ENCODE measurements at places on chromosomes 5 and 9.

DNA sequence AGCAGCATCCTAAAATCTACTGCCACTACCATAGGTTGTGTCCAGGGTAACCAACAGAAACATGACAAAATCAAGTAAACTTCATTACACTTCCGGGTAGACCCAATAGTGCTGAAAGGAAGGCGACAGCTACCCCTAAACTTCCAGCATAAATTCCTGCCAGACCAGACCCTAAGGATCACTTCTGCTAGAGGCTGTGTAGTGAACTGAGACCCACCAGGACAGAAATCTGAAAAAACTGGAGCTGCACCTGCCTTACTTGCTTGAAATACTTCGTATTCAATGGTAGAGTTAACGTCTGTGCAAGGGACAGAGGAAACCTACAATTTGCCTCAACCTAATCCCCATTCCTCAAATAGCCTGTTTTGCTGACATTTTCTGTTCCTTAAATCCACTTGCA lies 1.0 kb upstream of the SECISBP2 start:
- no peak for DNase-seq

DNA sequence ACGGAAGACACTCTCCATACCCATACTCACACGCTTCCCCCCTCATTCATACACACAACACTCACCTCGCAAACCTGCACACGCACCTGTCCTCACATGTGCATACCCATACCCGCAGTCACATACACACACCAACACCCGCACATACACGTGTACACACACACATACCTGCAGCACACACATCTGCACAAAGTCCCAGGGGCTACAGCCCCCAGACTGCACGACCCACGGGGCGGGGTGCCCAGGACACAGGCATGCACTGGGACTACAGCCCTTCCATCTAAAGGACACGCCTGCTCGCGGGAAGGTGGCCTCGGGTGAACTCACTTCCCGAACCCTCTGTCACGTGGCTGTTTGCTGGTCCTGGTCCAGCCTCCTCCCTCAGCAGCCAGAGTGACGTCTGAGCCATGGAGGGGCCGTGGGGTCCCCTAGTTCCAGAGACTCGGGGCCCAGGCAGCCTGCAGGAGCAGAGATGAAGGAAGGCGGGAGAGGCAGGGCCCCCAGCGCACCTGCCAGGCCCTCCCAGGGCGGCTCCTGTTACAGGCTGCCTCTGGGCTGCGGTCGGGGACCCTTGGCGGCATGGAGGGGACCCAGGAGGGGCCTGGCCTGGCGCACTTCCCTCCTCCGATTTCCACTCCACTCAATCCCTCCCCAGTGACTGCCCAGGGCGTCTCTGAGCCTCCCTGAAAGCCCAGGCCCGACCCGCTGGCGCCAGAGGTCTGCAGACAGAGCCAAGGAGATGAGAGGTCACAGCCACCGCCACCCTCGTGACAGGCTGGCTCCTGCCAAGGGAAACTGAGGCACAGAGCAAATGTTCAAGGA lies 8.1 kb downstream of the SLC12A7 start:
- DNase-seq: no peak

- DNase-seq: peak; percentile 88
Measured at GRCh38 chr9:131739959-131740648, at the start of gene RAPGEF1. Gene RAPGEF1 (minus strand): TSS chr9:131740076. CDS start chr9:131739830, 246 bp downstream.

GRCh38 chr5:101425339-101425859 lies 522.3 kb upstream of the ST8SIA4 start:
- no peak for DNase-seq

GRCh38 chr5:9898319-9898718 lies 268.2 kb upstream of the TAS2R1 start:
- no peak for DNase-seq

GRCh38 chr5:142644640-142645361 lies 41.1 kb downstream of the FGF1 start:
- DNase-seq: no peak

GRCh38 chr5:31854181-31855133 lies 215.5 kb downstream of the PDZD2 start:
- DNase-seq: no peak
